Amygdala (tissue), 56 donors: ENCODE measurements at places on chromosomes 4 and X.

- DNase-seq: no peak
Observed at GRCh38 chrX:3576886-3577501, 136.5 kb downstream of the PRKX start.

DNA sequence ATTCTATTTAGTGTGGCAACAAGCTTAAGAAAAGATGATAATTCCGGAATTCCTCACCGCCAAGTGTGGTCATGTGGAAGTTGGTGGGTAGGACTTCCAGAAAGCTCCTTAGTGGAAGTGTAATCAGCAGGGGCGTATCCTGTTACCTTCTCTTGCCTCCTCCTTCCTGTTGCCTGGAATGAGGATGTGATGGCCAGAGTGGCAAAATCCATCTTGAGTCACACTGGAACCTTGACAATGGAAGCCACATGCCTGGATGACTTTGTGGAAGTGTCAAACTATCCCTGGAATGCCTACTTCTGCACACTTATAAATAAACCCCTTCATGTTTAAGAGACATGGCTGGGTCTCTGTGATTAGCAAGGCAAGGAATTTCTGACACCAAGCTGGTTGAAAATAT lies 191.0 kb downstream of the PRDM5 start:
- DNase-seq: no peak

GRCh38 chr4:1405636-1406393 lies 427 bp downstream of the NKX1-1 start:
- DNase-seq: no peak

- no peak for DNase-seq
Observed at GRCh38 chr4:16794816-16795445, 103.5 kb downstream of the LDB2 start.

DNA sequence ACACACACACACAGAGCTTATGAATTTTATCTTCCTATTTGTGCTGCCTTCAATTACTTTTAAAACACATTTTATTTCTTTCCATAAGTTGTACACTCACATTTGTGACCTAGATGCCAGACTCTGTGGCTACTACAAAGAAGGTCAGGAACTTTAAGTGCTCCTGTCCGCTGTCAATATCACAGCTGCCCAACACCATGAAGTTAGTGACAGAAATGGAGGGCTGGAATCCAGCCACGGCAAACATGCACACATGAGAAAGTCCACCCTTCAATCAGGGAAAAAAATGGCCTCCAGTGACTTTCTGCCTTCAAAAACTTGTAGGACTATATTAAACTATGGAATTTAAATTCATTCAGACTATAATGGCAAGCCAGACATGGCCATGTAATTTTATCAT lies 334.4 kb upstream of the FSTL5 start:
- DNase-seq: no peak

DNA sequence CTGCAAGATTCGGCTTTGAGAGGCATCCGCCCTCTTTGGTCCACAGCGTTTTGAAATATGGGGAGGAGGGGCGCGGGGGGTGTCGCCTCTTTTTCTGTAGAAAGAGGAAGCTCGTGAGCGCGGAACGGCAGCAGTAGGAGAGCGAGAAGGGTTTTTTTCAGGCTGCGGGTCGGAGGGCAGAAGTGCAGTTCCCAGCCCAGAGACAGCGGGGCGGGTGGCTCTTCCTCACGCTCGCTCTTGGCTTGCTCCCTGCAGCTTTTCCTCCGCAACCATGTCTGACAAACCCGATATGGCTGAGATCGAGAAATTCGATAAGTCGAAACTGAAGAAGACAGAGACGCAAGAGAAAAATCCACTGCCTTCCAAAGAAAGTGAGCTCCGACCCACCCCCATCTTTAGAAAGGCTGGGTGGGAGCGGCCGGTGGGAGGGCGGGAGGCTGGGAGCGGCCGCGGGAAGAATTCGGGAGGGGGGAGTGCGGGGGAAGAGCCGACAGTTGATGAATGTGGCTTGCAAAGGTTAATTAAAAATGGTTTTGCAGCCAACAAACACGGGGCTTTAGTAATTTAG lies 1.2 kb downstream of the TMSB4X start:
- DNase-seq: no peak

GRCh38 chr4:145956288-145956890 lies 17.8 kb upstream of the ZNF827 start:
- DNase-seq: no peak

GRCh38 chrX:16465081-16465876 lies 184.7 kb upstream of the S100G start:
- no peak for DNase-seq

DNA sequence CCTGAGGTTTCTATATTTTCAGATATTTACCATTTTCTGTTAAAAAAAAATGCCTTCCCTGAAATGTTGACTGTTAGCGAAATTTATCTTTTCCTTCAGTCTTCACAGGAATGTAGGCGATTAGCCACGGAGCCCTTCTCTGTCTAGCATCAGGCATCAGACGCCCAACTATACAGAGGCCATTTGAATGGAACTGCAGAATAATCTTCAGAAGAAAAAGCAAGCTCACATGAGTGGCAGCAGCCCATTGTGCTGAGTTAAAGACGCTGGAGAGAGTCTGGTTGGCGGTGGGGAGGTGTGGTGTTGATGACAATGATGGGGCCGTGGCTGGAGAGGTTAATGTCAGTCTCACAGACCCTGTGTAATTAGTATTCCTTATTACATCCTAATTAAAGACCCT lies 196.8 kb upstream of the LEF1 start:
- no peak for DNase-seq

DNA sequence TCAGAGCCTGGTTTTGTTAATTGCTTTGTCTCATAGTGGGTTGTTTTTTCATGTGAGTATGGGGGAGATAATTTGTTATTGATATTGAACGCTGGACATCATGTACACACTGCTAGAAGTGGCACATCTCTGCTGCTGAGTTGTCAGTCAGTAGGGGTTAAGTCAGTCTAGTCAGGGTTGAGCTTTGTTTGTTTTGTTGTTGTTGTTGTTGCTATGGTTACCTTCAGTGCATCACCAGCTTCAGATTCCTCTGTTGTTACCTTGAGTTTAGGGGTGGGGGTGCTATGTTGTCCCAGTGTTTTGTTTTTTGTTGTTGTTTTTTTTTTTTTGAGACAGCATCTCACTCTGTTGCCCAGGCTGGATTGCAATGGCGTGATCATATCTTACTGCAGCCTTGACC lies 9.9 kb downstream of the YIPF6 start:
- DNase-seq: no peak

- no peak for DNase-seq
Observed at GRCh38 chrX:112120721-112121120, 38.1 kb upstream of the TRPC5 start.

DNA sequence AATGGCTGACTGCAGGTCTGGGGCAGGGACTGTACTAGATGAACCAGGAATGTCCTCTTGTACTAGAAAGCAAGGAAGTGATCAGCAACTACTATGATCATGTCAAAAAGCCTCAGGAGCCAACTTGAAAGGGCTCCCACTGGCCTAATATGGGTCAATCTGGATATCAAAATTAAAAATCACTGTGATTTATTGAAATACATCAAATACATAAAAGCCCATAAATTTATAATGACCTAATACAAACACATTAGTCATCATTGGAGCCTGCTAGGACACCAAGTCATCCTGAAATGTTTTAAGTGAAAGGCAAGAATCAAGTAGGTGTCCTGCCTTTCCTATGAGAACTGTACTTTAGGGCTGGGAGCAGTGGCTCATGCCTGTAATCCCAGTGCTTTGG lies 70.5 kb upstream of the KLHL13 start:
- DNase-seq: no peak

DNA sequence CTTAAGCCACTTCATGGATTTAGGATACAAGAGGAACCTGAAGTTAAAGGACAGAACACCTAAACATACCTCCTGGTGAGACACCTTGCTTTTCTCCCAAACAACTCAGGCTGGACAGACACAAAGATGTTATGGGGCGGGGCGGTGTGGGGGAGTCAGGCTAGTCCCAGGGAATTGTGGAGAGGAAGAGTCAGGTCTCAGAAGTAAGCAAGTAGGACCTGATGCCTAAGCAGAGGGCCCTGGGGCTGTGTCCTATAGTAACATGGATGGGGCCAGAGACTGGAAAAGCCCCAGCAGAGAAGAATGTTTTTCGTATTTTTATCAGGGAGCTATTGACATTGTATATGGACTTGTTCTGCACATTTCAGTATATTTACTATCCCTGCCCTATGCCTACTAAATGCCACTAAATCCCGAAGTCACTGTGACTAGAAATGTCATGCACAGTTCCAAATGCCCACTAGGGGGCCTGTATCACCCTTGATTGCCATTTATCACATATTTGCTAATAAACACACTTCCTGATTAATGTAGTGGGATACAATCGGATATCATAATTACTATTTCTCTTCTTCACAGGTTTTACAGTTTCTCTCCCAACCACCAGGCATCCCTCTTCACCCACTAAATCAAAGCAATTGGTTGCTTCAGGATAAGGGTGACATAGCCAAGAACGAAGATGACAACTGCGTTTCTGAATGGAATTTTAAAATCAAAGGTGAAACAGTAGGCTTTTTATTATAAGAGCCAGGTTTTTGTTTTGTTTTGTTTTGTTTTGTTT lies 23.8 kb upstream of the ARHGAP10 start:
- DNase-seq: no peak

- no peak for DNase-seq
Observed at GRCh38 chr4:288891-289290, 16.4 kb downstream of the ZNF732 start.

GRCh38 chr4:107248571-107248970 lies 212.5 kb upstream of the DKK2 start:
- DNase-seq: no peak

- DNase-seq: no peak
Observed at GRCh38 chr4:182354867-182355266, 111.7 kb downstream of the TENM3 start.

GRCh38 chr4:138045036-138045435 lies 197.1 kb downstream of the SLC7A11 start:
- DNase-seq: no peak

GRCh38 chrX:41875142-41875541 lies 48.2 kb downstream of the CASK start:
- DNase-seq: no peak

DNA sequence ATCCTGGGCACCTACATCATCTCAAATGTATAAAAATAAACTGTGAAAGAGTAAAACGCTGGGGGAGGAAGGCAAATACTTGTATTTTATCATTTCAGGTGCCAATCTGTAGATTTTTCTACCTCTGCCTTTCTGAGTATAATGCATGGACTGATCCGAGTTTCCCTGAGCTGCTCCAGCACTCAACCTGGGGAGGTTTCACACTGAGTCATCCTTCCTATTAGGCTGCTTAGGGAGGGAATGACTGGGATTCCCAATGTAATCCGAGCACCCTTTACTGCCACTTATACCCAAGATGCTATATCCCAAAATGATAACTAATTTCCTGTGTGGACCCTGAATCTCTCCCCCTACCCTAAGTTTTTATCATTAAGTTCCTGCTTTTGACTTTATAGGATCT lies 126.6 kb downstream of the HNRNPD start:
- no peak for DNase-seq

DNA sequence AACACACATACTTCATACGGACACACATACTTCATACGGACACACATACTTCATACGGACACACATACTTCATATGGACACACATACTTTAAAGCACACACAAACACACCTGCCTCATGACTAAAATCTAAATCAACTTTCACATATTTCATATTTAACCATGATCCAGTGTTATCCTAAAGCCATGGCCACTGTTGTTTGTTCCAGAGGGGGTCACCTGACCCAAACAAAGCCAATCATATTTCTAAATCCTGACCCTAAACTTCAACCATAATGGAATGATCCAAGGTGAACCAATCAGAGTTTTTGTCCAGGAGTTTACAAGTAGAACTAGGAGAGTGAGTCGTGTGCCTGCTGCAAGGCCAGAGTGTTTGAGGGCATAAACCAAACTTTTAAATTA lies 97.2 kb upstream of the KIT start:
- DNase-seq: no peak
